ENCODE measurements at places on chromosomes 2 and 18.

DNA sequence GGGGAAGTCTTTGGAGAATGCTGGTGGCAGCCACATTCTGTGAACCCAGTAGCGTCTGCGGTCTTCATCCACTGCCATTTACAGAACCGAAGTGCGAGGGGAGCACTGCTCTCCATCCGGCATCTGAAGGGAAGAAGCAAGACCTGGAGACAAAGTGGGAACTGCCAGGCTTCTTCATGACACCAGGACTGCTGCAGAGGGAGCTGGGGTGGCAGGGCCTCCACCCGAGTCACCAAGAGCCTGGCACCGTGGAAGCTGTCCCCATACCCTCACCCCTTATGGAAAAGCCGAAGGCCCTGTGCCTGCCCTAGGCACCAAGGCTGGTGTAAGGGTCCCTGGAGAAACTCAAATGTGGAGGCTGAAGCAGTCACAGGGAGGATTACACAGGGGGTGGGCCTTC, 79.8 kb downstream of the CIB4 start:
- no peak for DNase-seq

DNA sequence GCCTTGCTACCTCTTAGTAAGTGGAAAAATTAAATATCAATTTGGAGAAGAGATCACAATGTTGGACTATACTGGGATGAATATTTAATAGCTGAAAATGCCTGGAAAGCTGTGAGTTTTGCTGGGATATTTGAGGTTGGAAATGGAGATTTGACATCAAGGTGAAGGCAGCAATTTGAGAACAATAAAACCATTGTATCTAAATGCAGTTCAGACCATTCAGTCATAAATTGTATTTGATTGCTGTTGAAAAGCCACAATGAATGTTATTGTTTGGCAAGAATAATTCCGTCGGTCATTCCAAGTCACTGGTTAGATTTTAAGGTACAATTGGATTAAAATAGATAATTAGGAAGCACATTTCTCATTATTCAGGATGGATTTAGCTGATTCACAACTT, 325.6 kb downstream of the HRH4 start:
- DNase-seq, result no peak

DNA sequence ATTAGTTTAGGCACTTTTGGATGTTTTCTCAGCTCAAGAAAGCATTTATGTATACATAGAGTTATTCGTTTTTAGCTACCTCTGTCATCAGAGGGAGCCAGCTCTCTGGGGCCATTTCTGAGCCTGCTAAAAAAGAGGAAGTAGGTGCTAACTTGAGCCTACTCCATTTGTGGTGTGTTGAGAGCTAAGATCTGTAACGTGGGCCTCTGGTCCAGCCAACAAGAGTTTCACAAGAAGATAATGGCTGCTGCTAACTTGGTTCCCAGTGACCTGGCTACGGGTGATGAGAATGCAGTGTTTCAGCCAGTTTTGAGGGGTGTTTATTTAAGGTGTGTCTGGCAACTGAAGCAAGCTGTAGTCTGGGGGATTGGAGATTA, 182.5 kb downstream of the PRKCE start:
- DNase-seq, result no peak

- no peak for DNase-seq
These were observed 121.2 kb downstream of the IRS1 start for GRCh38 chr2:226678422-226678821.
